ENCODE measurements at places on chromosomes 11 and 22.

DNA sequence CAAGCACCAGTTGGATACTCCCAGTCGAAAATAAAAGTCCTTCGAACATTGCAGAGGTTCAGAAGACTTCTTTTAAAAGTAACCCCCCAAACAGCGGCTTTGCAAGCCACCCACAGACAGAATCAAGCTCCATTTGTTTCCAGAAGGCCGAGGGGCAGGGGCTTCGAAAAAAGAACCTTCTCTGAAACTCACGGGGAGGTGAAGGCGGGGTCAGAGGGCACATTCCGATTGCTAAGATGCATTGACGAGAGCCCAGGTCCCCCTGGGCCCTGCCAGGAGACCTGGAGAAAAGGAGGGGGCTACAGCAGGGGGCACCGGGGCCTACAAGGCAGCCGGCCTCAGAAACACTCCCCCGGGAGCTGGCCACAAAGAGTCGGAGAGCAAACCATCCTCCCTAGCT, 306.8 kb downstream of the MN1 start:
- no peak for DNase-seq

- peak; percentile 79 for DNase-seq
These were observed 34.1 kb downstream of the RSPH14 start for GRCh38 chr22:23107487-23108248.

GRCh38 chr11:13386567-13386966, 76.5 kb downstream of the BTBD10 start:
- DNase-seq = no peak

GRCh38 chr11:60981515-60981914, 10.0 kb downstream of the CD6 start:
- no peak for DNase-seq

DNA sequence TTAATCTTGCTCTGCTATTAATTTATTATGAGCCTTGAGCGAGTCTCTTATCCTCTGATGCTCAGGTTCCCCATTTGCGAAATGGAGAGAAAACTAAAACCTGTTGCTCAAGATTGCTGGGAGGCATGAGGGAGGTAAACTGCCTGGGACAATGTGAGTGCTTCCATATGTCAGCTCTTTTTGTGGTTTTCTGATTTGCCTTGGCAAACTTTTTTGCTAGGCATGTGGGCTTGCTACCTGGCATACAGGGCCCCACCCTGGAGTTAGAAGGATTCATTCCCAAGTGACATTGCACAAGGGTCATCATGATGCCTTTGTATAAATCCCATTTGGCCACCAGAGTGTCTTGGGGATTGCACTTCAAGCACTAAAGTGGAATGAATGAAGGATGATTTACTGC, 22.4 kb downstream of the TSPAN18 start:
- no peak for DNase-seq

DNA sequence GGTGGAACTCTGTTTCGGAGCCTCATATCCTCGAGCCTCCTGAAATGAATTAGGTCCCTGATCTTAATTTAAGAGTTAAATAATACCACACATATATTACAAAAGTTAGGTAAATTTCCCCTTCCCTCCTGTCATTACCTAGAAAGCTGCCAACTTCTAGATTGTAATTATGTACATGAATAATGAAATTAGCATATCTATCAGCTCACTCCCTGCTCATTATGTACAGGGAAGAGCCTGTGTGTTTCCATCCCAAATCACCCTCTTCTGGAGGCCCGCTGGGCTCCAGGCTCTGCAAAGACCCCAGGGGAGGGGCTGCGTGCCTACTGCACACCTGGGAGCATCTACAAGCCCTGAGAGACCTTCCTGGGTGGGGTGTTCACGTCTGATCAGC, 384.1 kb downstream of the MN1 start:
- DNase-seq = no peak

DNA sequence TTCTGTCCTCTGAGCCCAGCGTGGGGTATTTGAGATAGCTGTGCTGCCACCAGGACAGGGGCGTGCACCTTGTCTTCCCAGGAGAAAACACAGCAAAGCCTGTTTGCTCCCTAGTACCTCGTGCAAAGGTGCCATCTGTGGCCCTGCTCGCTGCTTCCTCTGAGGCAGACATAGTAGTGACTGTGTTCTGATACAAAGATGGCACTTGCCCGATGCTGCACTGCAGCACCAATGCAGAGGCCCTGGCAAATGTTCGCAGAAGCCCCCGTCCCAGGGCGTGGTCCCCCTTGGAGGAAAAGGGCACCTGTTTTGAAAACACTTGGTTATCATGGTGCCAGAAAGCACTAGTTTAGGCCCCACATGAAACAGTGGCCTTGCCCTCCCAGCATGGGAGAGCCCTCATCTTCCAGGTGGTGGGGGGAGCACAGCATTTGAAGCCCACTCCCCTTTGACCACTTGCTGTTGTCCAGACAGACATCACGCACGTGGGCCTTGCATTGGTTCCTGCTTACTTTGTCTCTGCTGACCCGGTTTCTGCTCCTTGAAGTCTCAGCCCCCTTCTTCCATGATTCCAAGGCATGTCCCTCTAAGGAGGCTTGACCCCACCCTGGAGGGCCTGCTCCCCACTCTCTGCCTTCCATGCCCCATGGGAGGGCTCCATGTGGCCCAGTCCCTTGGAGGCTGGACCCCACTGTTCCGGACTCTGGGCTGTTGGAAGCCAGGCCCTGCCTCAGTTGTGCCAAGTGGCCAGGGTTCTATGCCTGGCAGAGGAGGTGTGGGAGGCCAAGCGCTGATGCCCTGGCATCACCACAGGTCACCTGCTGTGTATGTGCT, 109.4 kb downstream of the KCNQ1OT1 start:
- DNase-seq = no peak

DNA sequence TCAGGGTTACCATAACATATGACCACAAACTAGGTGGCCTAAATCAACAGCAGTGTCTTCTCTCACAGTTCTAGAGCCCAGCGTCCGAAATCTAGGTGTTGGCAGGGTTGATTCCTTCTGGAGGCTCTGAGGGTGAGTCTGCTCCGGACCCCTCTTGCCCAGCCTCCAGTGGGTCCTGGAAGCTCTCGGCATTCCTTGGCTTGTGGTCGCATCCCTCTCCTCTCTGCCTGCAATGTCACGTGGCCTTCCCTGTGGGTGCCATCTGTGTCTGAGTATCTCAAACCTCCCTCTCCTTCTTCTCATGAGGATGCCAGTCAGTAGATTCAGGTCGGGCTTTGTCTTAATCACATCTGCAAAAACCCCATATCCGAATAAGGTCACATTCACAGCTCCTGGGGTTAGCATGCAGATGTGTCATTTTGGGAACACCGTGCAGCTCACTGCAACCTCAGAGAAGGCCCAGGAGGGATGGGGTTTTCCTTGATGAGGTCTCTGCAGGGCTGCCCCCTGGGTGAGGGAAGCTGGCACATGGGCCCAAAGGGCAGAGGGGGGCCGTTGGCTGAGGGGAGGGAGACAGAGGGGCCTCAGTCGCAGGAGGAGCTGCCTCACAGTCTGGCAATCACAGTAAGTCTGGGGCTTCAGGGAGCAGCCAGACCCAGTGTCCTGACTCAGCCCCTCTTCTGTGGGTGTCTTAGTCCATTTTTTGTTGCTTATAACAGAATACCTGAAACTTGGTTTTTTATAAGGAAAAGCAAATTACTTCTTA, 41.2 kb downstream of the PARVG start:
- DNase-seq = no peak

GRCh38 chr11:24833573-24833972, 336.7 kb downstream of the LUZP2 start:
- DNase-seq = no peak

GRCh38 chr22:30609260-30610185, 2.5 kb downstream of the TCN2 start:
- DNase-seq = no peak

DNA sequence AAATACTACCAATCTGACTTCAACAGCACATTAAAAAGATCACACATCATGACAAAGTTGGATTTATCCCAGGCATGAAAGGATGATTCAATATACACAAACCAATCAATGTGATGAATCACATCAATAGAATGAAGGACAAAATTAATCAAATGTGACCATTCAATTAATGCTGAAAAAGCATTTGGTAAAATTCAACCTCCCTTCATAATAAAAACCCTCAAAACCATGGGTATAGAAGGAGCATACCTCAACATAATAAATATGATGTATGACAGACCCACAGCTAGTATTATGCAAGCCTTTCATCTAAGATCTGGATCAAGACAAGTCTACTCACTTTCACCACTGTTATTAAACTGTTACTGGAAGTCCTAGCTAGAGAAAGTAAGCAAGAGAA, 921.7 kb upstream of the RAG2 start:
- no peak for DNase-seq

GRCh38 chr22:31800065-31800464, 46.2 kb downstream of the DEPDC5 start:
- no peak for DNase-seq

DNA sequence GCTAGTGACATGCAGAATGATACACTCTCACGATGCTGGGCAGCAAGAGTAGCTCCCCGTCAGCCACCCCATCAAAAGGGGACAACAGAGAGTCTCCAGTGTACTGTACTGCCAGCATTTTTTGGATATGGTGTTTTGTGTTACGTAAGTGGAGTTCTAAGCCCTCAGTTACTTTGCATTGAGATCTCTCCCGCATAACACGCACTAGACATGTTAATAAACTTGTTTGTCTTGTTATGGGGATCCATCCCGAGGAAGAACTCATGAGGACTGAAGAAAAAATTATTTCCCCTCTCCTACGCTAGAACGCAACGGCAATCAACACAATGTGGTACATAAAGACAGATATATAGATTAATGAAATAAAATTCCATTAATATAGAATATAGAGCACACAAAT, 24.2 kb downstream of the NCAPD3 start:
- no peak for DNase-seq

DNA sequence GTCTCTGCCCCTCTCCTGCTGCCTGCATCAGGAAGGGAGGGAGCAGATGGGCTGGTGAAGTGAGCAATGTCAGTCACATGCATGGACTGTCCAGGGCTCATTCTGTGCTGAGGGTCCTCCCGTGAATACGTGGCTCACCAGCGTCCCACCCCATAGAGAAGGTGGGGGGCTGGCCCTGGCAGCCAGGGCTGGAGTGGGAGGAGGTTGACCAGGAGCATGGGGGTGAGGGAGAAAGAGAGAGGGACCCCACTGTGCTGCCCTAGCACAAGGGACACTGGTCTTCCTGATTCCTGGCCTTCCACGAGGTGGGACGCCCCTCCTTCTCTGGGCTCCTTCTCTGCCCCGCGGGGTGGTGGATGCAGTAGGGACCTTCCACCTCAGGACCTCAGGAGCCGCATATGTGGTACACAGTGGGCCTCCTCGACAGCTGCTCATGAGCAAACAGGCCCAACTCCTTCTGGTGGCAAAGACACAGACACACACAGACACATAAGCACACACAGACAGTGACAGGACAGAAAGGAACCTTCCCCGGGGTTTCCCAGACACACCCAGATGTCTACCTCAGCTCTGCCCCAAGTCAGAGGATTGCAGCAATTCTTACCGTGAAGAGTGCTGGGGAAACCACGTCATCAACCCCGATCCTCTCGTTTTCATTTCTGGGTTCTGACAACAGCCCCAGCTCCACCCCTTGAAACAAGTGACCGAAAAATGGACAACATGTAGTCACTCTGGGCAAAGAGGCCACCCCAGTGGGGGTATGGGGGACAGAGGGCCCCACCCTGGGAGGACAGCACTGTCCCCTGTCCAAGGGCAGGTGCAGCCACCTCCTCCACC, 3.6 kb upstream of the APOBEC3A start:
- DNase-seq = no peak

DNA sequence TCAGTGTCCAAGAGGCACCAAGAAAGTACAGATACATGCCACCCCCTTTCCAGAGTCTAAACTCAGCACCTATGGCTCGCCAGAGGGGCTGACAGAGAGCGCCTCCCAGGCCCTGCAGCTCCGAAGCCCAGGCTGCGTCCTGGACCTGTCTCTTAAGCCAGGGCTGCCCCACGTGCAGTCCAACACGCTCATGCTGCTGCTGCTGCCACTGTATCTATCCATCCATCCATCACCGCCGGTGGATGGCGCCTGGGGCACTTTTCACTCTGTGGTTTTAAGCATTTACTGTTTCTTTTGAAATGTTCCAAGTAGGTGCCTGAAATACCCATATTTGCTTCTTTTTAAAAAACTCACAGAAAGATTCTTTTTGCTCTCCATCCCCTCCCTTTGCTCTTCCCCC, 41.8 kb downstream of the MACROD1 start:
- no peak for DNase-seq

- no peak for DNase-seq
These were observed 11.0 kb upstream of the CACNA1I start for GRCh38 chr22:39559456-39560105.

DNA sequence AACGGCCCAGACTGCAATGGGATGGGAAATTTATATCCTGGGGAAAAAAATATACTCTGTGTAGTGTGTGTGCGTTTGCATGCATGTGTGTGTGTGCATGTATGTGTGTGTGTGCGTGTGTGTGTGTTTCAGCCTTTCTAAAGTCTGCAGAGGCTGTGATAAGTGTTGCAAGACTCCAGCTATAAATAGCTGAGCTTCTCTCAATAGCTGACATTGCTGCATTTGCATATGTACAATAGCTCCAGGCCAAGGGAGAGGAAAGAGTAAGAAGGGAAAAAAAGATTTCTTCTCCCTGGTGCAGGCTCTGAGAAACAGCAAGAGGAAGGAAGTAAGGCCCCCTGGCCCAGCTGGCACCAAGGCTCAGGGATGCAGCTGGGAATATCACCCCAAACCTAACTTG, 483.0 kb downstream of the MN1 start:
- no peak for DNase-seq

DNA sequence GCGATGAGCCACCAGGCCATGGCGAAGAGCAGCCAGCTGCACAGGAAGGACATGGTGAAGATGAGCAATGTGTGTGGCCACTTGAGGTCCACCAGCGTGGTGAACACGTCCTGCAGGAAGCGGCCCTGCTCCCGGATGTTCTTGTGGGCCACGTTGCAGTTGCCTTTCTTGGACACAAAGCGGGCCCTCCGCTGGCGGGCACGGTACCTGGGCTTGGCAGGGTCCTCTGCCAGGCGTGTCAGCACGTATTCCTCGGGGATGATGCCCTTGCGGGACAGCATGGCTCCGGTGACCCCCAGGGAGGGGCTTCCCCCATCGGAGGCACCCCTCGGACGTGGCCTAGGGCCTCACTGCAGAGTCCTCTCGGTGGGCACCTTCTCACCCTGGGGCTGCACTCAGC, 648 bp downstream of the KCNJ11 start:
- DNase-seq = no peak

Measured in SHP77 (cell line).